ENCODE measurements at places on chromosomes 13 and 19.

GRCh38 chr13:65301506-65301905 lies 1928.6 kb downstream of the PCDH9 start:
- DNase-seq = no peak

DNA sequence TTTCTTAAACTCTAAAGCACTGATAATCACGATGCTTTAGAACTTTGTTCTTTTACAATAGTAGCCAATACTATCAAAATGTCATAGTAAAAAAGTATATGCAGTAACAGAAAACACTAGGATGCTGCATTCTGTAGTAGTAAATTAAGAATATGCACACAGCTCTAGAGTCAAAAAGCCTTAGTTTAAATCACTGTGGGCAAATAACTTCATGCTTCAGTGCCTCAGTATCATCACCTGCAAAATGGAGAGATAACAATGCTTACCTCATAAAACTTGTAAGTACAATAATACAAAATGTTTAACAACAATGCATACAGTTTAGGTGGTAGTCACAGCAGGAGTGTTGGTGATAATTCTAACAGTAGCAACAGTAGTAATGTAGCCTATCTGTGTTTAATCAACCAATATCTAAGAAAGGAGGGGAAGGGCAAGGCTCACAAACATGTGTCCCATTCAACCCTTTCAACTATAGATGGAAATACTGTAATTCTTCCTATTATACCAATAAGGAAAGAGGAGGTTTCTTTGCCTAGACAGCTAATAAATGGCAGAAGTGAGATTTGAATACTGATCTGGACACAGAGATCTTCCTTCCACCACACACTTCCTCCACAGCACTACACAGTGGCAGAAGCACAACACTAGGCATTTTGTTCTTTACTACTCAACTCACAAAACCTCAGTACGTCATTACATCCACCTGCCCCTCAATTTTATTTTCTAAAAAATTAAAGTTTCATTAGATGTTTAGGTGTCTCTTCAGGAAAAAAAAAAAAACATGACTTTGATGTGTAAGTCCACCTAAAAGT lies 4.6 kb downstream of the RBM26 start:
- peak; percentile 54 for DNase-seq

DNA sequence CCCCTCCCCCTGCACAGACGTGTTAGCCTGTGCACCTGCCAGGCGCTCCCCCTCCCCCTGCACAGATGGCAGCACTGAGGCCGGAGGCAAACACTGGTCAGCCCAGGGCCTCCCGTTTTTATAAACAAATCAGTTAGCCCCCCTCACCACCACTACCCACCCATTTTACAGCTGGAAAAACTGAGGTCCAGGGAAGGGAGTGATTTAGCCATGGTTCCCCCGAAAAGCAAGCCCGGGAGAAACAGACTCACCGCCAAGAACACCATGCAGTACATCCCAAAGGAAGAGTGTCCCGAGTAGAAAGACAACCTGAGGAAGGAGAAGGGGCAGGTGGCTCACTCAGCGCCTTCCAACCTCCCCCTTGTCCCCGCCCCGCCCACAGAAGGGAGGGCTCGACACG lies 8.7 kb downstream of the PLPP2 start:
- DNase-seq = no peak

DNA sequence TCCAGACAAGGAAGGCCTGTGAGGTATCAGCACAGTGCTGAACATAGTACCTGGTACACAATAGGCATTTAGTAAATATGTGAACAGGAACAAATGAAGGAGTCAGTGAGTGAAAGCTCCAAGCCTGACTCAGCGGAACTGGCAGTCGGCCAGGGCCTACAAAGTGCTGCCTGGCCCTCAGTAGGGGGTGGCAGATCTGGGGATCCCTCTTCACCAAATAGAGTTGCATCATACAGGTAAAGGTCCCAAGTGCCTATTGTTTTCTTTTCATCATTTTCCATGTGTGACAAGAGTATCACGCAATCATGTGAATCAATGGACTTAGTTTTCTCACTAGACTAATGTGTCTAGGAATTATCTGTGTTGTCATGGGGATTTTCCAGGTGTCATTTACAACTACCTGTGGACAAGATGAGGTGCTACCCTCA lies 9.2 kb downstream of the CYP2B6 start:
- DNase-seq = no peak

- DNase-seq = no peak
These were observed 20.5 kb upstream of the RASA3 start for GRCh38 chr13:114152831-114153371.

DNA sequence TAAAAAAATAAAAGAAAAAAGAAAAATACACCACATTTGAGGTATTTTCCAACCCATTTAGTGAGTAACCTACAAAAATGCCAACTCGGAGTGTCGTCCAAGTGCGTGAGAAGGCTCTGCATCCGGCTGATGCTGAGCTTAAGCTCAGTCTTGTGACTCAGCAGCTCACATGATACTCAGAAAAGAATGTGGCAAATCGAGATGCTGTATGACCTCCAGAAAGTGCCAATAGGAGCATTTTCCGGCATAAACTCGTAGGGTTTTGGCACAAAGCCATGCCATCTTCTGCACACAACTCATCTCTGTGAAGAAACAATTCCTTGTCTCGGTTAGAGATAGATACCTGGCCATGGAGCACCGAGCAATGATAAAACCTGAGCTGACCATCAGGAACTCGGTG lies 58.5 kb downstream of the TRPM4 start:
- no peak for DNase-seq
